ENCODE measurements at places on chromosomes 7 and 10. TPM values are rescaled to one million over a fixed set of nuclear protein-coding genes. Genes with fewer than 3 reads are reported as not detected.

DNA sequence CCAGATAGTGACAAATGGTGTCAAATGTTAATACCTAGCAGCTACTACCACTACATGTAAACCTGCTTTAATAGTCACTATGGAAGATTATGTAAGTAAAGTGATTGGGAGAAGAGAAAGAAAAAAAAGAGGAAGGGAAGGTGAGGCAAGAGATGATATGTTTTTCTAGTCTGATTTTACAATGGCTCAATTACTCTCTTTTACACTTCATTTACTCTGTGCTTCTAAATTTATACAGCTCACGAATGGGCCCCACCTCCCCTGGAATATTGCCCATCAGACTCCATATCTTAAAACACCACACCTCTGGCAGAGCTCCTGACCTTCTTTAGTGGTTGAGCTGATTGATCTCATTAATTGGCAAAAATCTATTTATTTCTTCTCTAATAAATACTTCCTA lies 28.0 kb upstream of the IKZF1 start:
- H3K27me3 ChIP-seq: no peaks in the 10 kb centered on the region
- no peak overlapping the region for H3K4me3 ChIP-seq
- no peak overlapping the region for H3K27ac ChIP-seq

GRCh38 chr7:121151774-121152221 lies 163.3 kb downstream of the CPED1 start:
- no peaks in the 10 kb centered on the region for H3K36me3 ChIP-seq
- no peak overlapping the region for H3K27ac ChIP-seq
- no peak for DNase-seq
- H3K4me1 ChIP-seq: no peaks in the 10 kb centered on the region
- H3K27me3 ChIP-seq: no peaks in the 10 kb centered on the region

DNA sequence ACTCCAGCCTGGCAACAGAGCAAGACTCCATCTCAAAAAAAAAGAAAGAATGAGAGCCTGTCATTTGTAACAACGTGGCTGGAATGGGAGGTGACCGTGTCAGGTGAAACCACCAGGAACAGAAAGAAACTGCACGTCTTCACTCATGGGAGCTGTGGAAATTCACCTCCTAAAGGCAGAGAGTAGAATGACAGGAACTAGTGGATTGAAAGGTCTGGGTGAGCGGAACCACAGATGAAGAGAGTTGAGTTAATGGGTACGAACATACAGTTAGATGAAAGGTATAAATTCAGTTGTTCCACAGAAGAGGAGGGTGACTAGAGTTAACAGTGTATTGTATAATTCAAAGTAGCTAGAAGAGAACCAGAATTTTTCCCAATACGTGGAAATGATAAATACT lies 78.6 kb downstream of the MAD1L1 start:
- H3K27me3 ChIP-seq: no peaks in the 10 kb centered on the region
- peaks cover 20% of the 10 kb centered on the region for H3K4me1 ChIP-seq
- no peaks in the 10 kb centered on the region for H3K36me3 ChIP-seq
- DNase-seq: no peak
- no peak overlapping the region for H3K27ac ChIP-seq
- no peak overlapping the region for H3K4me3 ChIP-seq

- H3K4me1 ChIP-seq: no peaks in the 10 kb centered on the region
- H3K4me3 ChIP-seq: peak overlapping the region; percentile 18
- no peak overlapping the region for H3K27ac ChIP-seq
- H3K36me3 ChIP-seq: no peaks in the 10 kb centered on the region
- DNase-seq: peak; percentile 40
Observed at GRCh38 chr10:42933448-42934340, 143.2 kb upstream of the RET start.

- DNase-seq: no peak
- no peaks in the 10 kb centered on the region for H3K36me3 ChIP-seq
- no peaks in the 10 kb centered on the region for H3K4me1 ChIP-seq
- H3K4me3 ChIP-seq: no peak overlapping the region
- no peaks in the 10 kb centered on the region for H3K27me3 ChIP-seq
Observed at GRCh38 chr10:132972986-132973902, 30.9 kb upstream of the CFAP46 start.

GRCh38 chr7:129948877-129949291 lies 3.9 kb downstream of the UBE2H start:
- peaks cover 40% of the 10 kb centered on the region for H3K4me1 ChIP-seq
- DNase-seq: peak; percentile 92
- peak overlapping the region; percentile 98 for H3K27ac ChIP-seq
- H3K36me3 ChIP-seq: no peaks in the 10 kb centered on the region

GRCh38 chr10:64277536-64277935 lies 756.3 kb downstream of the REEP3 start:
- no peaks in the 10 kb centered on the region for H3K36me3 ChIP-seq
- no peaks in the 10 kb centered on the region for H3K4me1 ChIP-seq
- H3K27me3 ChIP-seq: no peaks in the 10 kb centered on the region
- H3K27ac ChIP-seq: no peak overlapping the region

DNA sequence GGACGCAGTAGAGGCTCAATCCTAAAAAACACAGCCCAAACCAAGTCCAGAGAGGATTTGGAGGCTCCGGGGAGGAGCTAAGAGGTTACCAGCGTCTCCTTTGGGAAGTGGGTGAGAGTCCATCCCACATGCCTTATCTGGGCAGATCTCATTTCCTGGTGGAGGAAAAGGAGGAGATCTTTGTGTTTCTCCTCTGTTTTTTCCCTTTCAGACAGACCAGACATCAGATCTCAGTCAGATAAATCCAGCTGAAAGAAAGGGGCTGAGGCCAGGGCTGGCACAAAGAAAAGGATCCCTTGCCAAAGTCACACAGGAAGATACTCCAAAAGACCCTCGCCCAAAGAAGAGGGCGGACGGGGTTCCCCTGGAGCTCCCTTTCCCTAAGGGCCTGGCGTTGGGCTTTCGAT lies 58.3 kb upstream of the COMTD1 start:
- no peaks in the 10 kb centered on the region for H3K27me3 ChIP-seq
- peak overlapping the region; percentile 52 for H3K4me3 ChIP-seq
- H3K36me3 ChIP-seq: no peaks in the 10 kb centered on the region
- peaks cover 27% of the 10 kb centered on the region for H3K4me1 ChIP-seq
- H3K27ac ChIP-seq: peak overlapping the region; percentile 88

DNA sequence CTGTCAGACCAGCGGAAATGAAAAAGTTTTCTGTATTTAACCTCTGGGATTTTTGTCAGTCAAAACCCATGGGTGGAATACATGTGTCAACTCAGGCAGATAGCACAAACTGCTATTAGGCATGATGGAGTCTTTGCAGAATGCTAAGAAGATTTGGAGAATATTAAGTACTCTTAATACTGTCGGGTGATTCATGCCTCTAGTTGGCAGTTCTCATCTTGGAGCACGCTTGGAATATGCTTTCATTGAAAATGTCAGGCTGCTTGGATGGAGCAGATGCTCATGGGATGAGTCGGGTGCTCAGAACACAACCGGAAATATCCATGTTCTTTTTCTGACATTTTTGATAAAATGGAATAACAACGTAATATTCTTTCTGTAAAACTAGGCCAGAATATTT lies 27.6 kb upstream of the PRKG1 start:
- H3K4me1 ChIP-seq: no peaks in the 10 kb centered on the region
- H3K36me3 ChIP-seq: no peaks in the 10 kb centered on the region
- no peak overlapping the region for H3K27ac ChIP-seq
- DNase-seq: no peak
- H3K4me3 ChIP-seq: no peak overlapping the region
- no peaks in the 10 kb centered on the region for H3K27me3 ChIP-seq

POMZP3 gene
- 10.1 TPM for total RNA-seq

Data from right atrium auricular region (tissue), 2 donors.